Naive thymus-derived CD8-positive, alpha-beta T cell (primary cell): ENCODE measurements at places on chromosomes 5 and 9. TPM values are rescaled to one million over a fixed set of nuclear protein-coding genes. Genes with fewer than 3 reads are reported as not detected.
A peak's percentile ranks its signal among the peaks of the same experiment; 100 is the strongest.

GRCh38 chr5:89034588-89034987 lies 151.6 kb upstream of the MEF2C start:
- DNase-seq = no peak

DNA sequence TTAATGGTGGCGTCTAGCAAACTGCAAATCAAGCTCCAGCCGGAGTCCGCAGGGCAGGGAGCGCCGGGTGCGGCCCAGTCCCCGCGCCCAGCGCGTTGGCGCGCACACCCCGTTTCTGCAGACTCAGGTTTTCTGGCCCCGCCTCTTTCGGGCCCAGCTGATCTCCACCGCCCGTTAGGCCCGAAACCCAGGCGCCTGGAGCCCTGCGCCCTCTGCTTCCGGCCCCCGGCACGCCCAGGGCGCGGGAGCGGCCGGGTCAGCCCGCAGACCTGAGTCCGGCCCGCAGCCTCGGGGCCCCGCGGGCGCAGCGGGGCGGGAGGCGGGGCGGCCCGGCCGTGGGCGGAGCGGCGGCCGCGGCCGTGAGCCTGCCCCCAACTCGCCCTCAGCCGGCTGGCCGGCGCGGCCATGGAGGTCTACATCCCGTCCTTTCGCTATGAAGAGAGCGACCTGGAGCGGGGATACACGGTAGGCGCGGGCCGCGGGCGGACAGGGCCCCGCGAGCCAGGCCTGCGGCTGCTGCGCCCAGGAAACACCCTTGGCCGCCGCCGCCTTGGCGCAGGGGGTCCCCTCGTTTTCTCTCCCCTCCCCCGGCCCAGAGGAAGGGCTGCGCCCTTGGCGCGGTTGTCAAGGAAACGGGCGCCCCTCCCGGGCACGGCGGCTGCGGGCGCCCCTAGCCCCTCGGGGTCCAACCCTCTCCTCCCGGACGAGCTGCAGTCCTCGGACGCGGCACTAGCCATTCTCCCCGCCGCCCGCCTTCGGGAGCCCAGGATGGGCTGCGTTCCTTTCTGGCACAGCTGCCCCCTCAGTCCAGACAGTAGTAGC lies at the start of gene SNX24:
SNX24 (plus strand) TSS at position 385 of the 822 bp plus-strand sequence; CDS start at position 406, 21 bp downstream.
- peak; percentile 45 for DNase-seq

DNA sequence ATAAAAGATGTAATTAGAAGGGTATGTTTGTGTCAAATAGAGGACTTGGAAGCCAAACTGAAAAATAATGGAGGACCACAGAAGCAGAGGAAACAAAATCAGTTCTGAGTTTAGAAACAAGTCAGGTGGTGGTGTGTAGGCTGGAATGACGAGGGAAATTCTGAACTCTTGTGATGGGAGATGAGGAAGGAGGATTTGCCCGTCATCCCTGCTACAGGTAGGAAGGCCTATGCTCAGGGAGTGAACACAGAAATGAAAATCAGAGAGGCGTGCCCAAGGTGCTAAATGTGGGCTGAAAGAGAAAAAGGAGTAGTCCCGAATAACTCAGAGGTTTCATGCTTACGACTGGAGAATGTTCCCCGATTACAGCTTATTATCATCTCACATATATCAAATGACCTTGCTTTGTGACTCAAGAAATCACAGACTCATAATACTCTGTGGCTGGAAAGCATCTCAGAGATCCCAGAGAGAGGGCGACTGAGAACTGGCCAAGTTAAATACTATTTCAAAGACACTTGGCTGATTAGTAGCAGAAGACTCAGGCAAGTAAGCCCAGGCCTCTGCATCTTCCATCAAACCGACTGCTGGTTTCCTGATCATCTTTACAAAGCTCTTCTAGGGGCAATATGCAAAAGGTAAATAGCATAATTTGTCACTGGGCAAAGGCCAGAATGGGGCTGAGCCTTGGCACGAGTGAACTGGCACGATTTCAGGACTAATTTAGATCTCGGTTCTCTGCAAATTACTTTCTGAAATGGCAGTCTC lies 126.0 kb downstream of the SUSD1 start:
- no peak for DNase-seq

GRCh38 chr5:119019949-119020348 lies 31.6 kb upstream of the DTWD2 start:
- no peak for DNase-seq

GRCh38 chr5:91477408-91477807 lies 94.3 kb upstream of the ARRDC3 start:
- no peak for DNase-seq

GRCh38 chr5:179260324-179261070 lies 84.8 kb downstream of the ADAMTS2 start:
- no peak for DNase-seq

GRCh38 chr5:150989695-150990094 lies 30.7 kb upstream of the GPX3 start:
- no peak for DNase-seq

GRCh38 chr5:135242021-135242865 lies 156.8 kb downstream of the MACROH2A1 start:
- DNase-seq = no peak

GRCh38 chr9:133946840-133947486 lies 45.2 kb downstream of the VAV2 start:
- no peak for DNase-seq

- DNase-seq = no peak
These were observed 24.2 kb downstream of the LSM11 start for GRCh38 chr5:157767689-157768088.

DNA sequence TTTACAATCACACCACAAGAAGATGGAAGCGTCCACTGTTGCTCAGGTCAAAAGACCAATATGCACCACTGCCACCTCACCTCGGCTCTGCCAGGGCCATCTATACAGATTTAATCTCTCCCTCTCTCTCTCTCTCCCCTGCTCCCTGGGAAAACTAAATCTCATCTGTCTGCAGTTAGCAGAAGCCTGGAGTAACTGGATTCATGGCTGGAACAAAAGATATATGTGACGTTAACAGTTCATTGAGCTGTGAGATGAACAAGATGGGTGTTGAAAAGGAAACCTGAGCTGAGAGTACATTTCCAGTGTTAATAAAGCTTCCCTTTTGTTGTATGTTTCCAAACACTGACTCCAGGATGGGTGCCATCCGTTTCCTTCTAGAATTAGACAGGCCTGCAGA lies 369.7 kb downstream of the CDK5RAP2 start:
- DNase-seq = no peak

DNA sequence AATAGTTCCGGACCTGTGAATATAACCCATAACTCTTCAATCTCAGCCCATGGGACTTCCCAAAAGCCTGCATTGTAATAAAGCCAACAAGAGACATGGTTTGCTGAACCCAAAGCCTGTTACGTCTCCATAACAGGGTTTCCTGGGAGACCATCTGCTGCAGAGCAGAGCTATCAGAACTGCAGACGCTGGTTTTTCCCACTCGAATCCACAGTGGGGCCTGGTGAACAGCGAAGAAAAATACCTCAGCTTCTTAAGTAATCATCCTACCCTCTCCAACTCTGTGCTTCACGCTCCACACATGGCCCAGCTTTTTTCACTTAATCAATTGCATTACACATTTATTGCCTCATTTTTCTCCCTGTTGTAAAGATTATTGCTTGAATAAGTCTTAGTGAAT lies 409.5 kb upstream of the GRIA1 start:
- no peak for DNase-seq

- no peak for DNase-seq
These were observed 341.1 kb downstream of the ARL15 start for GRCh38 chr5:53969176-53969730.

GRCh38 chr5:318931-319601 lies 2.4 kb upstream of the AHRR start:
- DNase-seq = no peak

- no peak for DNase-seq
These were observed 45.3 kb downstream of the SLC22A5 start for GRCh38 chr5:132414634-132415378.

- no peak for DNase-seq
These were observed 1408.3 kb downstream of the EFNA5 start for GRCh38 chr5:106262395-106262794.

DNA sequence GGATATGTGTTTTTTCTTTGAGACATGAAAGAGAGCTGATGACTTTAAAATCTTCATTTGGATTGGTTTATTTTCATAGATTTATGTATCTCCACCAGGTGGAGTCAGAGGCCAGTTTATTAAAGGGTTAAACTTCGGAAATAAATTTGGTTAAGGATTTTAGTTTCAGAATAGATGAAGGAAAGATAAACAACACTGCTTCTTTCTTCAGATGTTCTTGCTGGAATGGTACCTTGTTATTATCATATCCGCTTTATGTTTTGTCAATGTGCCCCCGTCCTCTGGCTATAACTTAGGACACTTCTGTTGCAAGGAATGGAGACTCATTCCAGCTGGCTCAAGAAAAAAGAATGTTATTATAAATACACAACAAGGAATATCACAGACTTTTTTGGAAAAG lies 81.2 kb downstream of the ALDH1A1 start:
- no peak for DNase-seq

DNA sequence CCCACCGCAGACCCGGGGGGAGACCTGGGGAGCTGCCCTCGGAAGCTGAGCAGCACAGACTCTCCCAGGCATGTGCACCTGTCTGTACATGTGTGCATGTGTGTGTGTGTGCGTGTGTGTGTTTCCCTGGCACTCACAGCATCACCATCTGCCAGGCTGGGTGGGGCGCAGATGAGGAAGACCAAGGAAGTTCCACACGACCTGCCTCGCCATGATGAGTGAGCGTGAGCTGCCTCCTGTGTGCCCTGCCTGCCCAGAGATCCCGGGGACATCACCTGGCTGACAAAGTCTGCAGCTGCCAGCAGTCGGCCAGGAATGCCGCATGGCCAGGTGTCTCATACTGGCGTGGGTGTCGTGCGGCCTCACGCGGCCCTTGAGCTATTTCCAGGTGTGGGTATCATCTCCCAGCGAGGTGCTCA lies 4.0 kb upstream of the GPSM1 start:
- DNase-seq = no peak

- DNase-seq = no peak
These were observed 145.2 kb downstream of the MTRR start for GRCh38 chr5:8013948-8014710.

GRCh38 chr5:317086-317811 lies 4.3 kb upstream of the AHRR start:
- peak; percentile 30 for DNase-seq

DNA sequence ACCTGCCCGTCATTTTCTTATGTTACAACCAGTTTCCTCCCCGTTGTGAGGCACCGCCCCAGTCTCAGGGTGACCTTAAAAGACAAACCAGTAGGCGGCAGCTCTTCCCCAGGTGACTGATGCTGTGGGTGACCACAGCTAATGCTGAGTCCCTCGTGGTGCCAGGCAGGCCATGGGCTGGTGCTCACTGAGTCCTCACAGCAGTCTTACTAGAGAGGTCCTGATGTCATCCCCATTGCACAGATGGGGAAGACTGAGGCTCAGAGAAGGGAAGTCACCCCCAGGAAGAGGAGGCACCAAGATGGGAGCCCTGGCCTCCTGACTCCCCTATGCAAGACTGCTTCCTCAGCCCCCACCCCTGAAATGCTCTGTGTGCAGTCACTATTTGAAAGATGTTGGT lies 978 bp downstream of the CFAP157 start:
- peak; percentile 9 for DNase-seq

- no peak for DNase-seq
These were observed 152.4 kb downstream of the RAPGEF6 start for GRCh38 chr5:131482617-131483016.

DNA sequence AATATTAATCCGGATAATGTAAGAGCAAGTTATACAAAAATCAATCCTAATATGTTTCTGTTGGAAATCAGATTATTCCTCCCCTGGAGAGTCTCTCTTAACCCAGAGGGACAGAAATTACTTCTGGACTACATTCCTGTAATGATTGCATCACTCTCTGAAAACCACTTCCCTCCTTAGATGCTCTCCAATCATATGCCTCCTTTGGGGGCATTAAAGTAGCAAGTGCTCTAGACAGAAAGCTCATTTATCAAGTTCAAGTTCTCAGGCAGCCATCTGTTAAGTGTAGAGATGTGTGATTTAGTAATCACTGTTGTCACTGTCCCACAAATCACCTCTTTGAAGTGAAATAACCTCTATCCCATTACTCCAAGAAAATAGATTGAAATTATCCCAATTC lies 247.1 kb downstream of the SLCO4C1 start:
- DNase-seq = no peak

- no peak for DNase-seq
These were observed 33.4 kb upstream of the TTC1 start for GRCh38 chr5:159975462-159976019.

DNA sequence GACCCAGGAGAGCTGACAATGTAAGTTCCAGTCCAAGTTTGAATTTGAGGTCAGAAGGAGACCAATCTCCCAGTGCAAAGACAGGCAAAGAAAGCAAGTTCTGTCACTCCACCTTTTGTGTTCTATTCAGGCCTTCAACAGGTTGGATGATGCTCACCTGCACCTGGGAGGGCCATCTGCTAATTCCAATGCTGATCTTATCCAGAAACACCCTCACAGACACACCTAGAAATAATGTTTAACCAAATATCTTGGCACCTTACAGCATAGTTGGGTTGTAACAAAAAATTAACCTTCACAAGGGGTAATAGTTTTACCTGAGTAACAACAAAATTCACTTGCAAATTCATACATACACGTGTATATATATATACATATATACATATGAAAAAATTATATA lies 190.8 kb downstream of the DIRAS2 start:
- DNase-seq = no peak

GRCh38 chr5:150175536-150175935 lies 9.0 kb downstream of the CDX1 start:
- DNase-seq = no peak

IFNA21 gene
- polyA plus RNA-seq = not detected

SCGB3A2 gene
- polyA plus RNA-seq = not detected

PRKAA1 gene
- polyA plus RNA-seq = 36.8 TPM

ZFP62 gene
- polyA plus RNA-seq = 25.7 TPM

FAM78A gene
- 12.2 TPM for polyA plus RNA-seq

ARHGEF28 gene
- polyA plus RNA-seq = not detected

FAM200C gene
- polyA plus RNA-seq = 0.24 TPM

TGFBI gene
- polyA plus RNA-seq = 0.34 TPM

PARP8 gene
- 61.9 TPM for polyA plus RNA-seq

CD274 gene
- 1.1 TPM for polyA plus RNA-seq
